ENCODE measurements at places on chromosomes 2 and 18. TPM values are rescaled to one million over a fixed set of nuclear protein-coding genes. Genes with fewer than 3 reads are reported as not detected.

DNA sequence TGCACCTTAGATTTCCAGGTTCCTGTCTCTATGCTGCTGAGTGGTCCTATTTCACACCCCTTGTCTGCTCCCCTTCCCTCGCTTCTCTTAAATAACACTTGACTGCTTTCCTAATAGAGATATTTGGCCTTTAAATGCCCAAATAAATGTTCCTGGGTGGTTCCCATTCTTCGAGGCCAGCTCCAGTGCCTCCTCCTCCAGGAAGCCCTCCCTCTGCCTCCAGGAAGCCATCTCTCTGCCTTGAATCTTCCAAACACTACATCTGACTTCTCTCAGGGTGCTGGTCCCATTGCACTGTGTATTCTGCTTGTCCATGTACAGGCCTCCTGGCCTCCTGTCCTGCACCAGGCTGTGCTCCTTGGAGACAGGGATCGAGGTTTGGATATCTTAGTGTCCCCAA lies 14.2 kb downstream of the EHD3 start:
- no peak for DNase-seq

GRCh38 chr2:160574468-160575140 lies 81.0 kb upstream of the RBMS1 start:
- DNase-seq = no peak

The CIB4 gene
- not detected for total RNA-seq

GRCh38 chr18:76388891-76389423 lies 106.1 kb downstream of the ZNF516 start:
- DNase-seq = no peak

DNA sequence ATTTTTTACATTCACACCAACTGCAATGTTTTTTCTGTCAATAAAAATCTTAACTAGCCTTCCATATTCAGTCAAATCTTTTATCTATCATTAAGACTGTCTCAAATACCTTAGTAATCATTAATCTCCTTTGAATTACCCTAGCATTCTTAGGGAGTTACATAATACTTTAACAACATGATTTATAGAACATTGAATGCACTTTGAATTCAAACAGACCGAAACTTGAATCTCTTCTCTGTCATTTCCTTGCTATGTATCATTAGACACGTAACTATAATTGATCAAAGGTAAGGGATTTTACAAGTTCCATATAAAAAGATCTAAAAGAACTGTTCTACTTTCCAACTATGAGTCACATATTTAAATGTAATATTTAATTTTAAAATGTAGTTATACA lies 330.9 kb downstream of the RIT2 start:
- DNase-seq = no peak

DNA sequence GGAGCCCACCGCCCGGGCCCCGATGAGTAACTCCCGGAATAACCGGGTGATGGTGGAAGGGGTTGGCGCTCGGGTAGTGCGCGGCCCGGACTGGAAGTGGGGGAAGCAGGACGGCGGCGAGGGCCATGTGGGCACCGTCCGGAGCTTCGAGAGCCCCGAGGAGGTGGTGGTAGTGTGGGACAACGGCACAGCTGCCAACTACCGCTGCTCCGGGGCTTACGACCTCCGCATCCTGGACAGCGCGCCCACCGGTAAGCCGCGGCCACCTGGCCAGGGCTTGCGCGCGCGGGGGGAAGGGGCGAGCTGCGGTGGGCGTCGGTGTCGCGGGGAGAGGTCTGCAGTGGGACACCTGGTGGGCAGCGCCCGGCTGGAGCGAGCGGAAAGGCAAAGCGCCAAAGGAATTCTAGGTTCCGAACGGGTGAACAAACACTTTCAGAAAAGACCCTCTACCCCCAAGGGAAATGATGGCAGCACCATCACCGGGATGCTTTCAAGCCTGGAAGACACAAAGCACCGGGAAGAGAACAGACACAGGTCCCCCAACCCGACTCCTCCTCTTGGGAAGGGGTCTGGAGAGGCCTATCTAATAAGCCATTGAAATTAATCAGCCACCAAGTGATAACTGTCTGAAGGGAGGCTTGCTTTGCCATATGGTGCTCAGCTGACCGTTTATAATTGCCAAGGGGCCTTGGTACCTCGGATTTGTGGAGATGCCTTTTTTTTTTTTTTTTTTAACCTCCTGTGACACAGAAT lies 1.1 kb downstream of the MIB1 start:
- no peak for DNase-seq

GRCh38 chr2:130372833-130373807 lies 17.3 kb downstream of the PTPN18 start:
- DNase-seq = no peak

DNA sequence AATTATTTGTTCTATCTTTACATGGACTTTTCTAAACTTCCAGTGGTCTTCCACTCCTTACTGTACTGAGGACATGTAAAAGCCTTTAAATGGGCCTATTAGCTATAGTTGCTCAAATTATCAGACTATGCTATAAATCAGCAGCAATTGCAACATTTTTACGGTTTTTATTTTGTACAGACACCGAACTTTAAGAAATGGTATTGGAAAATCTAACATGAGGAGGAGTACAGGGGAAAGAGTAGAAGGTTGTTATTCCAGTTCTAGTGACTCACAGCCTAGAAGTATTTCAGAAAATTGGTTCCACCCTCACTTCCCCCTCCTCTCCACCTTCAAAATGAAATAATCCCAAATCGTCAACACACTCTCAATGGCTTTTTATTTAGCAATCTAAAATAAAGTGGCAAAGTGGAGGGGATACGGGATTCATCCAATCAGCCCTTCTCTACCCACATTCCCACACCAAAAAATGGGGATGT lies 1.1 kb downstream of the NCKAP1 start:
- DNase-seq = no peak

The KCNJ13 gene
- not detected for total RNA-seq

- DNase-seq = peak; percentile 35
Measured at GRCh38 chr2:37226863-37227262, 4.5 kb downstream of the CEBPZ start.

DNA sequence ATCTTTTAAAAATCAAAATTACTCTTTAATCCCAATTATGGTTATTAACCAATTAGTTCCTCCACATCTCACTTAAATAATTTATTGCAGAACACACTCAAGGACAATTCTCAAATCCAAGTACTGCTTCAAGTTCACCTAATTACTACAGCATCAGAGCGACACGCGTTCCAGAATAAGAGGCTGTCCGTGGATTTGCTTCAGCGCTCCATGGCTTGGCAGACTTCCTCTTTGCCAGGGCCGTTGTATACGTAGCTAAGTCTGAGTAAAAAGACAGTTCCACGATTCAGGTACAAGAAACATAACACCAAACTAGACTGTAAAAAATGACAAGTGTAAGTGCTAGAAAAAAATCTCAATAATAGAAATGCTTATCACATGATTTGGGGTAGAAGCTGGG lies 153.2 kb upstream of the MYT1L start:
- no peak for DNase-seq

The GNAL gene
- total RNA-seq = 38.9 TPM

GRCh38 chr2:45134726-45135125 lies 125.5 kb upstream of the SIX2 start:
- DNase-seq = no peak

DNA sequence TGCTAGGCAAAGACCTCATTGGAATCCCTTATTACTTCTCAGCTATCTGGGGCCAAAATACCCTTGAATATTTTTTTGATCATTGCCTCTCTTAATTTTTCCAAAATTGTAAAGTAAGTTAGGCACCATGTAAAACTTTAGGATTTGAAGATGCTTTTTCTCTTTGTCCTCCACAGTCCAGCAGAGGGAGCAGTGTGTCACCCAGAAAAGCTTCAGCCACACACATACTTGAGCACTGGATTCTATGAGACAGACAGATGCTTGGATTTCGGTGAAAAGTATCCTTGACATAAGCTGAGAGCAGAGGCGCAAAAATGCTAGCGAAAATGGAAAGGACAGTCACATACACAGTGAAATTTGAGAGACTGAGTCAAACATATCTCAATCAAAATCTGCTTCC lies 74.7 kb upstream of the KCNJ3 start:
- DNase-seq = peak; percentile 10

The FAHD2B gene
- 33.0 TPM for total RNA-seq

- DNase-seq = no peak
Measured at GRCh38 chr18:76443519-76444445, 51.3 kb downstream of the ZNF516 start.

The CSRNP3 gene
- 4.3 TPM for total RNA-seq

GRCh38 chr2:204691911-204692510 lies 146.7 kb downstream of the PARD3B start:
- DNase-seq = peak; percentile 19

The RGPD3 gene
- total RNA-seq = 0.17 TPM

DNA sequence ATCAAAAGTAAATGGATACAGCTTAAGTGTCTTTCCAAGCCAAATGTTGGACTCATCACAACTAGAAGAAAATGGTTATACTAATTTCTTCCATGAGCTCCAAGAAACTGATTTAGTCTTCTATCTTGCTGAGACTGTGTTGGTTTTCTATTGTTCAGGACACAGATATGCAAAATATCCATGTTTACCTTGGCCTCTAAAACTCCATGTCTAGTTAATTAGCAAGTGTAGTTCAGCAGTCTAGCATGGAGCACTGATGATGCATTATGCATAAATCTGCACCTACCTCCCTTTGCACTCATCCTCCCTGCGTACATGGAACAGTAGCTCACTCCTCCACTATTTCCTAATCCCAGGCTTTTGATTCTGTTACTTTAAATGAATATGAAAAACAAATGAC lies 731.4 kb upstream of the CHAC2 start:
- no peak for DNase-seq

- no peak for DNase-seq
Measured at GRCh38 chr2:138767101-138767500, 13.1 kb downstream of the NXPH2 start.

The OSR1 gene
- total RNA-seq = 0.44 TPM

The TMEM200C gene
- 4.7 TPM for total RNA-seq

- no peak for DNase-seq
Measured at GRCh38 chr2:238264072-238264460, 24.2 kb upstream of the HES6 start.

DNA sequence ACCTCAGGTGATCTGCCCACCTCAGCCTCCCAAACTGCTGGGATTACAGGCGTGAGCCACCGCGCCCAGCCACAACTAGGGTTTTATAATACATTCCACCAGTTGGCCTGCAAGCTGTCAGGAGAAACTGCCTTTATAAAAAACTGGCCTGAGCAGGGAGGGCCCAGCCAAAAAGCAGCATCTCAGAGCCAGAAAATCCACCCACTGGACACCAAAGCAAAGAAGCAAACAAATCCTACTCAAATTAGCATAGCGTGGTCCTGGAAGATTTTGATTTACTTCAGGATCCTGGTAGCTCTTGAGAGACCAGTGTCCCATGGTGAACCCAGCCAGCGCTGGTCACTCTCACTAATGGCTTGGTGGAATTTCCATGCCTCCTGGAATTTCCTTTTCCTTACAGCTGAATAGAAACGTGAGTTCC lies 60.0 kb upstream of the PXDN start:
- no peak for DNase-seq

The SERPINB2 gene
- not detected for total RNA-seq

DNA sequence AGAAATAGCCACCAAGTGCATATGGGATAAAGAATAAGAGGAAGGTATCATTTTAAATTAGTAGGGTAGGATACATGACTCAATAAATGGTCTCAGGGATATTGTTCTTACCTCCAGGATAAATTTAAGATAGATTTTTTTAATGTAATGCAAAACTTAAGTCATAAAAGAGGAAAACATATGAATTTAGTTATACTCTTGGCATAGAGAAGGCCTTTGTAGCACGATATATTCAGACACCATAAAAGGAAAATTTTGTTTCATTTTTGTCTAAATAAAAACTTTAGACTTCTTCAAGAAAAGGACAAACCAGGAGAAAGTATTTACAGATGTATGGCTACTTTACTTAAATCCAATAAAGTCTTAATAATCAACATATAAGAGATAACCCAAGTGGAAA lies 78.5 kb upstream of the CAB39 start:
- no peak for DNase-seq

GRCh38 chr2:72149556-72150156 lies 2.0 kb upstream of the CYP26B1 start:
- DNase-seq = peak; percentile 75

The EVA1A gene
- total RNA-seq = 7.4 TPM

GRCh38 chr18:59143441-59143840 lies 3.8 kb downstream of the SEC11C start:
- no peak for DNase-seq

The KIF5C gene
- 24.0 TPM for total RNA-seq

- DNase-seq = no peak
Measured at GRCh38 chr18:55275039-55275901, 312.7 kb downstream of the TCF4 start.

DNA sequence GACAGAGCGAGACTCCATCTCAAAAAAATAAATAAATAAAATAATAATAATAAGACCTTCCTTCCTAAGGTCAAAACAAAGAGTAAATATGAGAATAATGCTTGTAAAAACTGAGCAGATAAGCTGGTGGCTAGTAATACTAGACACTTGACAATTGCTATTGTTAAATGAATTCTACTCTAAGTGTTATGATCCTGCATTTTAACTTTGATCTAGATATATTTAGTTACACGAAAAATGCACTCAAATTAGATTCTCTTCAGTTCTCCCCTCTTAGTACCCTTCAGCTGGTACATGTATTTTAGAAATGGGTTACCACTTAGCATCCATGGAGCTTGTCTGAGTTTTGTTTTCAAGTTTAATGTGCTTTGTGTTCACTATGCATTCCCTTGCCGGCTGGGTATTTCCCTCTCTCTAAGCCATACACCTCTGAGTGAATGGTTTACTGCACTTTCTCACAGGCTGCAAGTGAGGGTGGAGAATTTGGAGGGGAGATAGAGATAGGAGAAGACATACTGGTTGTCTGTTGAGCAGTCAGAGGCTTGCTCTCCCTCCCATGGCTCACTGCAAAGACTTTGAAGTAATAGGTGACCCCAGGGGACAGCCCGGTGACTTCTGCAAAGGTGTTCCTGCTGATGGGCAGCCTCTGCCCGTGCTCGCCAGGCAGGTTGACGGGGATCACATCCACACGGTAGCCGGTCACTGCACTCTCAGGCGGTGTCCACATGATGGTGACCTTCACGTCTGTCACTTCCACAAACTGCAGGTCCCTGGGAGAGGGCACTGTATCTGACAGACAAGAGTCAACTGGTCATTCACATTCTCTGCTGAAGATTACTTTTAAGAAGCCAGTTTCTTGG lies 29.9 kb downstream of the FN1 start:
- no peak for DNase-seq

DNA sequence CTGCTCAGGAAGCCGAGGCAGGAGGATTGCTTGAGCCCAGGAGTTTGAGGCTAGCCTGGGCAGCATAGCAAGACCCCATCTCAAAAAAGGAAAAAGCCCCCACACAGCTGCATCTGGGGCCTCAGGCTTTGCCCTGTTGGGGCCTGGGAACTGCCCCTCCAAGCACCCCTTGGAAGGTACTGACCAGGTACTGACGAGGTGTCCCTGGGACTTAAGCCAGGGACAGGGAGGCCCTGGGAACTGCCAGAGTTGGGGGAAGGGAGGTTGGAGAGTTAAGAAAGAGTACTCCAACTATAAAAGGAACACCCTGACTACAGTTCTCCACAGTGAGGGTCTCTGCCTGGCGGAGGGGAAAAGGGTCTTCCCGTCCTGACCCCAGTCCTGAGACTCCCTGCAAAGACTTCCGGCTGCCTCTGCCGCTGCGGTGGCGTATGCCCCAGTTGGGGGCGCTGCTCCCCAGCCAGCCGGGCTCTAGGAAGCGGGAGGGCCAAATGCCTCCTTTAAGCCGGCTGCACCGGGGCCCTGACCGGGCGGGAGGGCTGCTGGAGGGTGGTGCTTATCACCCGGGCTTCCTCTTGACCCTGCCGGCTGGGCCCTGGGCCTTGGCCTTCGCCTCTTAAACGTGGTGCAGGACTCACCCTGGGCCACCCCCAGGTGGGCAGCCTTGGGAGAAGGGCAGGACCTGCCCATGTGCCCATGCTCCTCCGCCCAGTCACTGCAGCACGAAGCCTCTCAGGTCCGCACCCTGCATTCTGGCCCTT lies 12.8 kb downstream of the SLC30A3 start:
- DNase-seq = peak; percentile 98
